ENCODE measurements at places on chromosomes 3 and 15.

DNA sequence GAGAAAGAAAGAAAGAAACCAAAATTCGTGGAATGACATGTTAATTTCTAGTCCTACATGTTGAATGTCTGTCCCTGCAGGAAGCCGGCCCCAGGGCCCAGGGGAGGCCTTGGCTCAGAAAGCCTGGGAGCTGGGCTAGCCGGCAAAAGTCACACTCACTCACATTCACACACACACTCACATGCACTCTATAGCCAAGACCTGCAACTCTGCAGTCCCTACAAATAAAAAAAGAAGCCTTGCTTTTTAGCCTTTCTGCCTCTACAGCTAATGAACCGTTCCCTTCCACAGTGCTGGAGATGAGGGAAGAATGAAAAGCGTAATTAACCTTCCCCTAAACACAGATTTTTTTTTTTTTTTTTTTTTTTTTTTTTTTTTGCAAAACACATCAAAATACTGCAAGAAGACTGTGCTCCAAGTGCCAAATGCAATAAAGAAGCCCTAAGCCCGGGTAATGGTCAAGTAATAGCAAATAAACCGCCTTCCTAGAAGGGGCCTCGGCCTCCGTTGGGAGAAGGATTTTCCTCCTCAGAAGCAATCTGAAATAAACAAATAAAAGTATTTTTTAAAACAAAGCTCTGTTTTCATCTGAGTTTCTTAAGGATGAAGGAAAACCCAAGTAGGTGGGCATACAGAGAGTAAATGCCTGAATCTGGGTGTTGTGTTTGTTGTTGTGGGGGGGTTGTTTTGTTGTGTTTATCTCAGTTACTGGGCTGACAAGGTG, 4.3 kb downstream of the MECOM start:
- peak overlapping the region; percentile 54 for H3K27ac ChIP-seq
- peaks cover 76% of the 10 kb centered on the region for H3K27me3 ChIP-seq
- H3K4me1 ChIP-seq, result peaks cover 58% of the 10 kb centered on the region

GRCh38 chr3:165406425-165406824, 210.2 kb upstream of the SLITRK3 start:
- H3K27ac ChIP-seq, result no peak overlapping the region
- no peak overlapping the region for H3K4me3 ChIP-seq
- H3K27me3 ChIP-seq, result no peaks in the 10 kb centered on the region
- DNase-seq, result no peak
- H3K4me1 ChIP-seq, result no peaks in the 10 kb centered on the region

DNA sequence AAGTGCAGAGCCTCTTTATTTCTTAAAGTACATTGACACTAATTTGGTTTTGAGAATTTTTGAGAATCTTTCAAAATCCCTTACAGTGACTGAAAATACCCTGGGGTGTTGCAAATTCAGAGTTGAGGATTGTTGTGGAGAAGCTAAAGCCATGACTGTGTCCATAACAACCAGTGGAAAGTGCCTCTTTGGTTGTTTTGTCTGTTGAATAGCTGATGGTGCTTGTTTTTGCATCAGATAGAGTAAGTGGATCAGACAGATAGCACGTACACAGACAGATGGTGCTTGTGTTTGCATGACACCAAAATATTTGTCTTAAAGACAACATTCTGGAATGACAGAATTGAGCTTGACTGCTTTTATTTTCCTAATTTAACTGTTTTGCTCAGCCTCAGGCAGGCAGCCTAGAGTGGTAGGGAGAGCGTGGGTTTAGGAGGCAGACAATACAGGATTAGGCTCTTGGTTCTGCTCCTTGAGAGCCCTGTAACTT, 265.0 kb downstream of the IL20RB start:
- no peaks in the 10 kb centered on the region for H3K36me3 ChIP-seq
- no peak for DNase-seq
- peaks cover 4% of the 10 kb centered on the region for H3K27me3 ChIP-seq
- no peak overlapping the region for H3K4me3 ChIP-seq
- H3K27ac ChIP-seq, result no peak overlapping the region

DNA sequence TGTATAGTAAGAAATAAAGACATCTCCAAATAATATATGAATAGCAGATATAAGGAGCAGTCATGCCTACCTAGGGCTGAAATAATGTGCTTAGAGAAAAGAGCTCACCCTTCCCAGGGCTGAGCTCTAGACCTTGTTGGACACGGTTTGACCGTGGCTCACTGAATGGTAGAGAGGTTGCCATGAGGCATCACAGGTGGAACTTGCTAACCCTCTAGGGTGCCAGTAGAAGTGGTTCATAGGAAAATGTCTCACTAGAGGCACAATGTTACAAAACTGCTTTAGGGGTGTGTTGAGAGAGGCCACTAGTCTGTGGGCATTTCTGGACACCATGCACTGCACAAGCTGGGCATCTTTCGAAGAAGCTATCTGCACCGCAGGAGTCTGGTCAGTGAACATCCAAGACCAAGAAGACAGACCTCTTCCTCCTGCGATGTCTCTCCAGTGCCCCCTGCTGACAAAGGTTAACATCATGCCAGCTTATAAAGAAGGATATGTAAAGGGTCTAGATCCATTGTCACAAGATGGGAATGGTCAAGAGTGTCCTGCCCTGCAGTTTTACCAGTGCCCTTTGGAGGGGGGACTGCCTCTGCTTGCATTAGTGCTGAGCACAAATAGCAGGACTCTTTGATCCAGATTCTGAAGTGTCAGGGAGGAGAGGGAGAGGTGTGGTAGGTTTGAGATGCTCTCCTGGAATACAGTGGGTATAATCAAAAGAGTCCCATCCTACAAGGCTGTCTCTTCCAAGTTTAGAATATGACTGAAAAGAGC, 266.8 kb downstream of the ZNF385D start:
- H3K4me3 ChIP-seq, result no peak overlapping the region
- no peaks in the 10 kb centered on the region for H3K36me3 ChIP-seq
- no peak overlapping the region for H3K27ac ChIP-seq
- no peaks in the 10 kb centered on the region for H3K4me1 ChIP-seq
- peaks cover 3% of the 10 kb centered on the region for H3K27me3 ChIP-seq

GRCh38 chr3:193783166-193783896, 190.3 kb downstream of the OPA1 start:
- H3K27ac ChIP-seq, result peak overlapping the region; percentile 94
- H3K27me3 ChIP-seq, result peaks cover 33% of the 10 kb centered on the region
- H3K4me3 ChIP-seq, result peak overlapping the region; percentile 56
- DNase-seq, result no peak
- peaks cover 89% of the 10 kb centered on the region for H3K4me1 ChIP-seq
- H3K36me3 ChIP-seq, result no peaks in the 10 kb centered on the region

GRCh38 chr3:155890671-155891190, 20.3 kb downstream of the GMPS start:
- peaks cover 51% of the 10 kb centered on the region for H3K36me3 ChIP-seq
- H3K27me3 ChIP-seq, result no peaks in the 10 kb centered on the region
- no peak for DNase-seq
- peak overlapping the region; percentile 80 for H3K27ac ChIP-seq

DNA sequence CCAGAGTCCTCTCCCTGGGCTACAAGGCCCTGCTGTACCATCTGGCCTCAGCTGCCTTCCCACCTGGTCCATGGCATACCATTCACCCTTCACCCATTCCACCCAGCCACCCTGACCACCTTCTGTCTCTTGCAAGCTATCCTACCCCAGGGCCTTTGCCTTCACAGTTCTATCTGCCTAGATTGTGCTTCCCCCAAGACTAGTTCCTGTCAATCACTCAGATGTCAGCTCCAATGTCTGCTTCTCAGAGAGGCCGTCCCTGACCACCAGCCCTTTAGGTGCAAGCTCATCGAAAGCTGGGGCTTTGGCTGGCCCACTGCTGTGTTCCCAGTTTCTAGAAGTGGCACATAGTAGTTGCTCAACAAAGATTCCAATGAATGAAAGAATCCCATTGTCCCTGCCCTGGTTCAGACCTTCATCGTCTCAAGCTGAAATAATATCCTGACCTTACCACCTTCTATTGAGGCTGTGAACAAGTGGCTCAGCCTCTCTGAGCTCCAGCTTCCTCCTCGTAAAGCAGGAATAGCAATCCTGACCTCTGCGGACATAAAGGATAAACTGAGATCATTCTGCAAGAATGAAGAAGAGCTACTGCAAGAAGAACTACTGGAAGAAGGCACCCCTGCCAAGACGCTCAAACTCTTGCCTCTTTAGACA, 15.8 kb downstream of the EFCAB12 start:
- H3K27ac ChIP-seq, result no peak overlapping the region
- peaks cover 4% of the 10 kb centered on the region for H3K4me1 ChIP-seq
- H3K4me3 ChIP-seq, result no peak overlapping the region
- no peaks in the 10 kb centered on the region for H3K36me3 ChIP-seq
- H3K27me3 ChIP-seq, result peaks cover 12% of the 10 kb centered on the region

GRCh38 chr3:77449459-77450350, 409.8 kb downstream of the ROBO2 start:
- DNase-seq, result no peak
- H3K36me3 ChIP-seq, result no peaks in the 10 kb centered on the region
- H3K27ac ChIP-seq, result no peak overlapping the region
- no peak overlapping the region for H3K4me3 ChIP-seq

DNA sequence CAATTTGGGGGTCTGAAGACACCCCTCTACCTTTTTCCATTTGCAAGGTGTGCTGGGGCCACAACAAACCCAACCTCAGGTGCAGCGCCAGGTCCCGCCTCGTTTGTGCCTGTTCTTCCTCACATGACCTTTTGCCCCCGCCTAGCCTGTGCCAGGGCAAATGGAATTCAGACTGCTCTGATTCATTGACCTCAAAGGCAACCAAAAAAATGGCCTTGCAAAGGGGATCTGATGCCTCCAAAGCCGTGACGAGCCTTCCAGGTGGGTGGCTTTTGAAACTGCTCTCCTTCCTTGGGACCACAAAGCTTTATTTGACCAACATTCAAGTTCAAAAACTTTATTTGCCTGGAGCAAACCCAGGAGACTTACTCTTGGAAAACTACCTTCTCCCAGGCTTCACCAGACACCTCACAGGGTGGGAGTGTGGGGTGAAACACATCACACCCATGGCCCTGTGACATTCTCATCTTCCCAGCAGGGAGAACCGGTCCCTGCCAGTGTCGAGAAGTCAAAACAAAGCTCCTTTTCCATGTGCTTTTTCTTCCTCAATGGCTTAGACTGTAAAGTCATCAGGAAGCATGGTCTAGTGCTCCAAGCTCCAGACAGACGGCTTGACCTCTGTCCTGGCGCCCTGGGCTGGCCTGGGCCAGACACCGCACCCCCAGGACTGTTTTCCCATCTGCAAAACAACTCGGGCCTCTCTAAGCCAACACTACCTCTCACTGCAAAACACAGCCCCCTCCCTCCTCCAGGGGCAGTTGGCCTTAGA, 103.9 kb upstream of the HES1 start:
- no peaks in the 10 kb centered on the region for H3K36me3 ChIP-seq
- peaks cover 25% of the 10 kb centered on the region for H3K27me3 ChIP-seq
- H3K4me1 ChIP-seq, result peaks cover 80% of the 10 kb centered on the region
- no peak for DNase-seq
- H3K4me3 ChIP-seq, result peak overlapping the region; percentile 62

DNA sequence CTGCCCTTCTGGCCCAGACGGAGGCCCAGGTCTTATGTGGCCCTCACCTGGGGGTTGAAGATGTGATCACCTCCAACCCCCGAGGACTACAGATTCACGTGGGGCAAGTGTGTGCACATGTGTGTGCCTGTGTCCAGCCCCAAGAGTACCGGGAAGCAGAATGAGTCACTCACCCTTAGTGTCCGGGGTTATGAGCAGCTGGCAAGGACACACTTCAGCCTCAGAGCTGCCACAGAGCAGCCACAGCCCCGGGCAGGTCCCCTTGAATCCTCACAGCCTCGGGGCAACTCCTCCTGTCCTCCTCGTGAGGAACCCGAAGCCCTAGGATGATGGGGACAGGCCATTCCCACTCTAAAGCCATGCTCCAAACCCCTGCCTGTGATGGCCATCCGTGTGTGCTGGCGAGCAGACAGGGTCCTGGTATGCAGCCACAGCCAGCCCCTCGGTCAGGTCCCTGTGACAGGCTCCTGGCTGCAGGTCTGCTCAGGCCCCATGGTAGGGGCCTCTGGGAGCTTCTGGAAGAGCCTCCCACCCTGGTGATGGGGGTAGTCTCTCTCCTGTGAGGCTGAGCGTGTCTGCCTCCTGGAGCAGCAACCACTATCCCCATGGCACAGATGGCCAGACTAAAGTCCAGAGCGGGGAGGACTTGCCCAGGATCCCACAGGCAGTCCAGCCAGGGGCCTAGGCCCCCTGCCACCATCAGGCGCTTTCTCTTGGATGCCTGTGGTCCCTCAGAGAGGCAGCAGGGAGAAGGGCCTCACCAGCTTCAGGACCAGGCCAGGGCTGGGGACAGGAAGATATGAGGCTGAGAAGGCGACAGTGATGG, 852 bp downstream of the STAB1 start:
- peaks cover 10% of the 10 kb centered on the region for H3K4me1 ChIP-seq
- H3K27ac ChIP-seq, result no peak overlapping the region
- no peak for DNase-seq
- peaks cover 6% of the 10 kb centered on the region for H3K36me3 ChIP-seq
- no peak overlapping the region for H3K4me3 ChIP-seq
- H3K27me3 ChIP-seq, result no peaks in the 10 kb centered on the region

DNA sequence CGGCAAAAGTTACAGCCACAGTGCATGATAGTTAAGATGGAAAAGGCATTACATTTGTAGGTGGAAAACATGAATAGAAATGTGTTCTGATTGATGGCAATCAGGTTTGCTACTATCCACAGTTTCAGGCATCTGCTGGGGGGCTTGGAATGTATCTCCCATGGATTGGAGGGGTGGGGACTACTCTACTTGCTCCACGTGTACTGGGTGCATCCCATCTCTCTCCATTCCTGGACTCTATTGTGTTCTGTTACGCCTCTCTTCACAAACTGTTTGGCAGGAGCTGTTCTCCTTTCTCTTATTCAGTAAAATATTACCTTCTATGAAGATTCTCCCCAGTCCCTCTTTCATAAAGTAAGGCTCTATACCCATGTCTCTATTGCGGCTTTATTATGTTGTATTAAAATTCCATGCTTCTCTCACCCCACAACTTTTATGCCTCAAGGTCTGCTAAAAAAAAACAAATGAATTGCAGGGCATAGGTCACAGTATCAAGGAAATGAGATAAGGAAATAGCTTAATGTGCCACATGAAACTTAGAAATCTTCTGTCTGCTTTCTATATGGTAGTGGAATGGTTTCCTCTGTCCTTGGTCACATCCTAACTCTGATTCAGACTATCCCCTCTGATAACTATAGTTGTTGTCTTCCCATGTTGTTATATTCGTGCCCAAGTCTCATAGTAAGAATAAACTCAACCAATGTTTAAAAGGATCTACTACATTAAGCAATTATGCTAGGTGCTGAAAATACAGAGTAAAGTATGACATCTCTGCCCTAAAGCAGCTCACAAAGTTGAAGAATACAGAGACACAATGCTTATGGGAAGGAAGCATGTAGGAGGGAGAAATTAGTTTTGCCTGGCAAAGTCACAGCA, 43.2 kb downstream of the LRRFIP2 start:
- H3K36me3 ChIP-seq, result peaks cover 17% of the 10 kb centered on the region
- H3K4me1 ChIP-seq, result peaks cover 13% of the 10 kb centered on the region
- H3K4me3 ChIP-seq, result no peak overlapping the region
- H3K27me3 ChIP-seq, result no peaks in the 10 kb centered on the region
- H3K27ac ChIP-seq, result peak overlapping the region; percentile 59

GRCh38 chr3:141328286-141329166, 39.8 kb upstream of the ZBTB38 start:
- H3K27ac ChIP-seq, result no peak overlapping the region
- H3K4me1 ChIP-seq, result peaks cover 36% of the 10 kb centered on the region
- peaks cover 15% of the 10 kb centered on the region for H3K27me3 ChIP-seq
- DNase-seq, result no peak
- H3K4me3 ChIP-seq, result no peak overlapping the region
- no peaks in the 10 kb centered on the region for H3K36me3 ChIP-seq

All from nephron progenitor cell (in vitro differentiated cells).